ENCODE measurements at places on chromosomes 3 and 15. TPM values are rescaled to one million over a fixed set of nuclear protein-coding genes. Genes with fewer than 3 reads are reported as not detected.
A peak's percentile ranks its signal among the peaks of the same experiment; 100 is the strongest.

- H3K36me3 ChIP-seq, result no peaks in the 10 kb centered on the region
- H3K4me3 ChIP-seq, result no peak overlapping the region
- H3K4me1 ChIP-seq, result no peaks in the 10 kb centered on the region
- no peak for DNase-seq
These were observed 425.3 kb upstream of the MDFIC2 start for GRCh38 chr3:70737666-70738290.

DNA sequence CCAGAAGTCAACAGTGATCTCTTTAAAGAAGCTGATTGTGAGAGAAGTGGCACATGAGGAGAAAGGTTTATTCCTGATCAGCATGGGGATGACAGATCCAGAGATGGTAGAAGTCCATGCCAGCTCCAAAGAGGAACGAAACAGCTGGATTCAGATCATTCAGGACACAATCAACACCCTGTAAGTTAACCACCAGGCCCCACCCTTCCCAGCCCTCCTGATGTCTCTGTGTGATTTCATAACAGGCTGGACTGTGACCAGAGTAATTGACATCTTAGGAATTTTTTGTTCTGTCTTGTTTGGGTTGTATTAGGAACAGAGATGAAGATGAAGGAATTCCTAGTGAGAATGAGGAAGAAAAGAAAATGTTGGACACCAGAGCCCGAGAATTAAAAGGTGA lies 67.7 kb downstream of the KLHL25 start:
- H3K4me3 ChIP-seq, result no peak overlapping the region
- no peak for DNase-seq
- no peaks in the 10 kb centered on the region for H3K27me3 ChIP-seq

The MYL3 gene
- 6.3 TPM for total RNA-seq

The IL16 gene
- 18.9 TPM for total RNA-seq

DNA sequence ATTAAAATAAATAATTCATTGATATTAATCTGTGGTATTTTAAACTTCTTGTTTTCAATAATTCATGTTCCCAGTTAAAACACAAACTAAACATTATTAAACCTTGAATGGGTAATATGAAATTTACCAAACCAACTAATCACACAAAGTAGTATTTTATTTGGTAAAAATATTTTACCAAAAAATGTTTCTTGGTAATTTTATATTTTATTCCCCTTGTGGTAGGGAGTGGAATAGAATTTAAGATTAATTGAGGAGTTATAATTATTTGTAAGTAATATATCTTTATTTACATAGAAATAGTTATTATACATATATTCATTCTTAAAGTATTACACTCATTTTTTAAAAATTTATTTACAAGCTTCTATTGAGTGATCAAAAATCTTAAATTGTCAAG lies 1350.9 kb downstream of the OTOL1 start:
- H3K36me3 ChIP-seq, result no peaks in the 10 kb centered on the region
- H3K27me3 ChIP-seq, result no peaks in the 10 kb centered on the region
- H3K27ac ChIP-seq, result no peak overlapping the region
- H3K4me3 ChIP-seq, result no peak overlapping the region
- no peak for DNase-seq

The PCLAF gene
- total RNA-seq, result not detected

- DNase-seq, result peak; percentile 41
- H3K4me3 ChIP-seq, result no peak overlapping the region
- H3K36me3 ChIP-seq, result no peaks in the 10 kb centered on the region
- no peaks in the 10 kb centered on the region for H3K27me3 ChIP-seq
- H3K27ac ChIP-seq, result no peak overlapping the region
- peaks cover 33% of the 10 kb centered on the region for H3K4me1 ChIP-seq
These were observed 313.9 kb downstream of the PTPRG start for GRCh38 chr3:61875046-61875844.

GRCh38 chr3:128053614-128054013 lies 1.4 kb downstream of the SEC61A1 start:
- no peak for DNase-seq
- H3K4me3 ChIP-seq, result peak overlapping the region; percentile 98
- no peaks in the 10 kb centered on the region for H3K27me3 ChIP-seq

The ITIH4 gene
- total RNA-seq, result 31.5 TPM

The MLF1 gene
- 10.7 TPM for total RNA-seq

The SPTSSB gene
- total RNA-seq, result 1.1 TPM

DNA sequence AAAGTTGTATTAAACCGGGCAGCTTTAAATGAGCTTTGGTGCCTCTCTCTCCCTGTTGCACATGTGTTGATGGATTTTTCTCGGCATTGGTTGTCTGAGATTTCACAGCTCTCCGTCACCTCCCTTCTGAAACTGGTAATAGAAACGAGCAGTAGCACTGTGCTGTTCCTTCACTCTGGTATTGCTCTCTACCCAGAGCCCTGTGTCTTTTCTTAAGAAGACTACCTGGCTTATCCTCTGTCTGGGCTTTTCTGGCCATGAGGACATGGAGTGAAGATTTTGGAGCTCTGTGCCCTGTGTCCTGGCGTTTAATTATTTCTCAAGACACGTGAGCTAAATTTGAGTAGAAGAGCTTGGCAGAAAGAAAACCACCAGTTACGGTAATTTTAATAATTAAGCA lies 209.6 kb upstream of the EIF1B start:
- H3K36me3 ChIP-seq, result no peaks in the 10 kb centered on the region
- no peak overlapping the region for H3K27ac ChIP-seq
- no peaks in the 10 kb centered on the region for H3K27me3 ChIP-seq
- no peak overlapping the region for H3K4me3 ChIP-seq

DNA sequence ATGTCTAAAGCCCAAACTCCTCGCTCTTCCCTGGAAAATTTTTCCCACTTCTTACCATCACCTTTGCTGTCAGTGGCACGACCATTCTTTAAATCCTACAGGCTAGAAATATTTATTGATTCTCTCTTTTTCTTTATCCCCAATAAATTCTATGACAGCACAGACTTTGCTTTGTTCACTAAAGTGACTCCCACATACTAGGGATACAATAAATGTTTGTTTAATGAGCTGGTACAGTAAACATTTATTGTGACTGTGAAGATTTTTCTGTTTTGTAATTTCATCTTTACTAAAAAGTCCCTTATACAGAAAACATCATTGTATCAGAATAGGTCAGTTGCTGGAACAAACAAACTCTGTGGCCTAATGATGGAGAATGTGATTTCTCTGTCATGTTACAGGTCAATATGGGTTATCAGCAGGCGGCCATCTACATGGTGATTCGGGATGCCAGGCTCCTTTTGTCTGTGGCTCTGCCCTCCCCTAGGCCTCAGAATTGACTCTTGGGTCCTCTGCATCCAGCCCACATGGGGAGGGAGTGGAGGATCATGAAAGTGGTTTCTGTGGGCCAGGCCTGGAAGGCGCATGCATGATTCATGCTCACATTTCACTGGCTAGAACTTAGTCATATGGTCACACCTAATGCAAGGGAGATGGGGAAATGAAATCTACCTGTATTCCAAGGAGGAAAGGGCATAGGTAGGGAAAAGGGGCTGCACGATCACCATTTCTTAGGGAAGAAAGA lies 22.7 kb upstream of the KNG1 start:
- H3K4me3 ChIP-seq, result no peak overlapping the region
- DNase-seq, result no peak
- no peaks in the 10 kb centered on the region for H3K36me3 ChIP-seq

- no peaks in the 10 kb centered on the region for H3K4me1 ChIP-seq
- H3K36me3 ChIP-seq, result no peaks in the 10 kb centered on the region
- no peak overlapping the region for H3K27ac ChIP-seq
- H3K27me3 ChIP-seq, result no peaks in the 10 kb centered on the region
These were observed 34.2 kb upstream of the INO80 start for GRCh38 chr15:41150279-41150678.

- peak overlapping the region; percentile 59 for H3K27ac ChIP-seq
- DNase-seq, result no peak
- peaks cover 3% of the 10 kb centered on the region for H3K36me3 ChIP-seq
- no peaks in the 10 kb centered on the region for H3K27me3 ChIP-seq
- H3K4me1 ChIP-seq, result peaks cover 38% of the 10 kb centered on the region
- H3K4me3 ChIP-seq, result peak overlapping the region; percentile 2
These were observed 7.7 kb downstream of the SERP1 start for GRCh38 chr3:150538324-150539208.

DNA sequence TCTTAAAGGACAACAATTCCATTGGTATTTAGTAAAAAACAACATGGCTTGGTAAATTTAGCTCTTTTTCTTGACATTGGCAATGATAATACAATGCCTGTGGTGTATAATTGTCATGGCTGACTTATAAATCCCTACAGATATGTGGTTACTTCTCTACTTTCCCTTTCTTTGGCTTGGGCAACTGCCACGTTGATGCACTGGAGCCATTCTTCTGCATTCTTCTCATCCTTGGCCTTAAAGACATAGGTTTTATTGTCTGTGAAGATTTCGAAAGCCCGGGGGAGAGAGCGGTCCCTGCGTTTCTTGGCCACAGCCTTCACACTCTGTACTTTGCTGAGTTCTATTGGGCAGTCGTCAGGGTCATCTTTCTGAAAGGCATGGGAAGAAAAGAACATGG lies 101.1 kb upstream of the CCNL1 start:
- H3K27ac ChIP-seq, result no peak overlapping the region

- H3K36me3 ChIP-seq, result no peaks in the 10 kb centered on the region
- H3K27me3 ChIP-seq, result no peaks in the 10 kb centered on the region
- no peak for DNase-seq
- H3K4me1 ChIP-seq, result no peaks in the 10 kb centered on the region
These were observed 59.7 kb upstream of the MAGI1 start for GRCh38 chr3:66098436-66098835.

DNA sequence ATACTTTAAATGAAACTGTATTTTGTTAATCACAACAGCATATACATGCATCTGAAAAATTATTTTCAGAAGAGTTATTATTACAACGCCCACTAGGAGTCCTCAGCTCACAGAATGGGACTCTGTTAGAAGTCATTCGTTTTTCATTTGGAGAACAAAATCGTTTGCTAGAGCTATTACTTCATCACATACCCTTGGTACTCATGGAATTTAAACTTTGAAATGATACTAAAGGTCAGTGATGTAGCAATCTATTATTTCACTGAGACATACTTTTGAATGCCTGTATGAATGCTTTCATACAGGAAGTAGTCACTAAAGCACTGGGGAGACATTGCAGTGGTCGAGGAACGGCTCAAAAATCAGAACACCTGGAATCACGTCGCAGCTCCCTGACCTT lies 198.1 kb downstream of the MBNL1 start:
- peaks cover 3% of the 10 kb centered on the region for H3K4me1 ChIP-seq
- H3K27me3 ChIP-seq, result no peaks in the 10 kb centered on the region
- H3K4me3 ChIP-seq, result no peak overlapping the region
- no peak for DNase-seq
- no peak overlapping the region for H3K27ac ChIP-seq

DNA sequence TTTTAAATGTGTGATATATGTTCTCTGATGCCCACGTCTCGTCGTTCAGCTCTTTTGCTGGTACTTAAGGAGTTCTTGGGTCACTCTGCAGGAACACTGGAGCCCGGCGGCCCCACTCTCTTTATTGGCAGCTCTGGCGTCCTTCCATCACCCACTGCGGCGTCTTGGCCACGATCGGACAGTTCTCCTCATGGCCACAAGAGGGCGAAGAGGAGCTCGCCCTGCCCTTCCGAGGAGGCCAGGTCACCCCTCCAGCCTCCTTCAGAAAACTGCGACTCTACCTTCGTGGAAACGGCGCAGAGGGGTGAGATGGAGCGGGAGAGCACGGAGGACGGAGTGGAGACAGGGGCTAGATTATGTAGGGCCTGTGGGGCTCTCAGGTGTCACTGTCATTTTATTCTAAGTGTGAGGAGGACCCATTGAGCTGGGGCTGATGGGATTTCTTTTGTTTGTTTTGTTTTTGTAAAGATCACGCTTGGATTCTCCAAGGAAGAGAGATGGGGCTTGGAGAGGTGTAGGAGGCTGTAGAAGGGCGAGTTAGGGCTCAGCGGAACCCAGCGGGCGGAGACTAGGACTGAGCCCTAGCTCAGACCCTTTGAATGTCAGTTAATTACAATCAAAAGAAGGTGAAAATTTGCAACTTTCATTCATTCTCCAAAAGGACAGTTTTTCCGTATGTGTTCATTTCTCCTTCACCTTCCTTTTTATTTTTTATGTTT lies 28.0 kb upstream of the GABRA5 start:
- H3K27ac ChIP-seq, result no peak overlapping the region
- no peaks in the 10 kb centered on the region for H3K4me1 ChIP-seq
- no peak for DNase-seq
- no peaks in the 10 kb centered on the region for H3K27me3 ChIP-seq
- no peak overlapping the region for H3K4me3 ChIP-seq

DNA sequence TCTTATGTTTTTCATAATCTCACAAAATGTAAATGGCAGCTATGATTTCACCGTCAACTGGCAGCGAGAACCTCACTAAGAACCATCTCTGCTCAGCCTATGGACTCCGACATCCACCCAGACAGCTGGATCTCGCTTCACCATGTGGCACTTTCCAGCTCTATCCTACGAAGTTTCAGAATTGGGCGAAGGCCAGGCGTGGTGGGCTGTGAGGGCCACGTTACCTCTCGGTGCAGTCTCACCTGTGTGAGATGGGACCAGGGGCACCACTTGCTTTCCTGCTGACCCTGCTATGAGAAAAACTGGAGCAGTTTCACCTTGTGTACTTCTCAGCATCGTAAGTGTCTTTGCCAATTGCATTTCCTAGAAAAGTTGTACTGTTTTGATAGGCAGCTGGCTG lies 32.3 kb downstream of the CHDH start:
- H3K4me3 ChIP-seq, result no peak overlapping the region
- no peaks in the 10 kb centered on the region for H3K27me3 ChIP-seq
- no peak for DNase-seq
- H3K36me3 ChIP-seq, result peaks cover 6% of the 10 kb centered on the region
- no peaks in the 10 kb centered on the region for H3K4me1 ChIP-seq
- H3K27ac ChIP-seq, result no peak overlapping the region

The NLGN1 gene
- total RNA-seq, result 1.7 TPM

GRCh38 chr15:75542386-75542797 lies 36.7 kb downstream of the PTPN9 start:
- H3K27me3 ChIP-seq, result no peaks in the 10 kb centered on the region
- H3K4me1 ChIP-seq, result no peaks in the 10 kb centered on the region
- no peak for DNase-seq
- H3K27ac ChIP-seq, result no peak overlapping the region

DNA sequence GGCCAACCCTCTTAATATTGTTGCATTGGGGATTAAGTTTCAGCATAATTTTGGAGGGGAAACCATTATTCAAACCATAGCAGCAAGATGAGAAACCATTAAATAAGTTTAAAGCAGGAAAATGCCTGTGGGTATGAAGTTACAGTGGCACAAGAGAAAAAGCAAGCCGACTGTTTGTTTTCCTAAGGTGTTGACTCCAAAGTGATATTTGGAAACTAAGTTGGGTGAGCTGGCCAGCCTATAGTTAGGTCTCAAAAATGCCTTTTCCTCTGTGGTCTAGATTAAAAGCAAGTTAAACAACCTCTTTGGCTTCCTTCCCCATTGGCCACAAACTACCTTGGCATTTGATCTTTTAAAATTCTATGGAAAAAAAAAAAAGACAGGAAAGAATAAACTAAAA lies 419.8 kb upstream of the AZI2 start:
- no peaks in the 10 kb centered on the region for H3K4me1 ChIP-seq
- no peak for DNase-seq
- H3K4me3 ChIP-seq, result no peak overlapping the region
- no peaks in the 10 kb centered on the region for H3K27me3 ChIP-seq
